ENCODE measurements at places on chromosomes 4 and X. TPM values are rescaled to one million over a fixed set of nuclear protein-coding genes. Genes with fewer than 3 reads are reported as not detected.

GRCh38 chr4:47330866-47331265, 132.6 kb downstream of the COMMD8 start:
- DNase-seq: no peak
- no peaks in the 10 kb centered on the region for H3K27me3 ChIP-seq
- no peak overlapping the region for H3K4me3 ChIP-seq
- no peaks in the 10 kb centered on the region for H3K4me1 ChIP-seq

ITM2A gene
- not detected for total RNA-seq

ASB9 gene
- total RNA-seq: not detected

DNA sequence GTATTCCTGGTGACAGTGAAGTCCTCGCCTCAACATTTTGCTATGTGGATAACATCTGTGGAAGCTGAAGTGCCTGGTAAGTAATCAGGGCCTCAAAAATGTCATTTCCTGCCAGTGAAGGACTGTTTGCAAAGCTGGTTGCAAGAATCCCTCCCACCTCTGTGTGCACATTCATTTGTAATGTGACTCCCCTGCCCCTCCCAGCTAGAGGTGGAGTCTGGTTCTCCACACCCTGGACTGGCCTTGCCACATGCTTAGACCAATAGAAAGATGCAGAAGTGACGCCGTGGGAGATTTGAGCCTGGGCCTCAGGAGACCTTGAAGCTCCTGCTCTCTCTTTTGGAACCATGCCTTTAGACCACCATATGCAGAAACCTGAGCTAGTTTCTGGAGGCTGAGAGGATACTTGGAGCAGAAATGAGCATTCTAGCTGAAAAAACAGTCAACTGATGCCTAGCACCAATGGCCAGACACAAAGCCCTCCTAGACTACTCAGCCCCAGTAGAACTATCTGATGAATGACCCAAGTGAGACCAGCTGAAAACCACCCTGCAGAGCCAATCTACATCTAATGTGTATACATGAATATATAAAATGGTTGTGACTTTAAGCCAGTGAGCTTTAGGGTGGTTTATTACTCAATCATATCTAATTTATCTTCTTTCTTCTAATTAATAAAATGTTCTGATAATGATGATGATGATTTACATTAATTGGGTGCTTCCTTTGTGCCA, 47.8 kb upstream of the CRMP1 start:
- no peak overlapping the region for H3K4me3 ChIP-seq
- no peaks in the 10 kb centered on the region for H3K36me3 ChIP-seq
- no peak overlapping the region for H3K27ac ChIP-seq
- H3K4me1 ChIP-seq: no peaks in the 10 kb centered on the region

- peaks cover 27% of the 10 kb centered on the region for H3K4me1 ChIP-seq
- H3K4me3 ChIP-seq: no peak overlapping the region
- DNase-seq: no peak
- H3K36me3 ChIP-seq: no peaks in the 10 kb centered on the region
- no peak overlapping the region for H3K27ac ChIP-seq
Observed at GRCh38 chrX:17596546-17597205, 140.6 kb upstream of the SCML1 start.
